ENCODE measurements at places on chromosomes 3 and 15. TPM values are rescaled to one million over a fixed set of nuclear protein-coding genes. Genes with fewer than 3 reads are reported as not detected.

DNA sequence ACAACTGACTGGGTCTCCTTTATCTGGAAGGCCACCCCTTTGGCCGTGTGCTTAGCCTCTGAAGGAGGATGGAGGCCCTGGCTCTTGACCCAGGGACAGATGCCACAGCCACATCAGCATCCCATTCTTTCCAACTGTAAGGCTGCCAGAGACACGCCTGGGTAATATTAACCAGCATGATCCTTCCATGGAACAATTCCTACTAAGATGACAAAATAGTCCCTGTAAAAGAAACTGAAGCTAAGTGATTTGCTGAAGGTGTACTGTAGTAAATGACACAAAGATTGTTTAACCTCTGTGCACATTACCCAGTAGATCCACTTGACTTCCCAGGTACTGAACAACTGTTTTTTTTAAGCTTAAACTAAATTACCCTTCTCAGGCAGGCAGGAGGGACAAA lies 352.7 kb downstream of the SLC9A9 start:
- DNase-seq: no peak

SLC27A2 gene
- 53.6 TPM for total RNA-seq

- DNase-seq: no peak
Measured at GRCh38 chr3:157961665-157962064, 144.6 kb downstream of the SHOX2 start.

DNA sequence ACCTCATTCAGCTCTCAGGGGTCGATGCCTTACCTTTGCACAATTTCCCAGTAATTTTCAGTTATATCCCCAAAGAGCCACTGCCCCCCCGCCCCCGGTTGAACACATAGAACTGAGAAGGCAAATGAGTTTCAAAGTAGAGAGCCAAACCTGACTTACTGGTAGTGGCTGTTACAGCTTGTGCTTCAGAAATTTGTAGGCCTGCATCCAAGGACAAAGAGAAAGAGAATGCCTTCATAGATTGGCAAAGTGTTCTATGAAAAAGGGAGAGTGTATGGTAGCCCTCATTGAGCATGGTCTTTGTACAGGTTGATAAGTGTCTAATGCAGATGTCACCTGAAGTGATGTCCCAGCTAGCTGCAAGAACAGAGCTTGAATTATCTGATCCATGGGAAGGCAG lies 13.9 kb downstream of the SEMA6D start:
- no peak for DNase-seq

CACNA1D gene
- 19.8 TPM for total RNA-seq

DNA sequence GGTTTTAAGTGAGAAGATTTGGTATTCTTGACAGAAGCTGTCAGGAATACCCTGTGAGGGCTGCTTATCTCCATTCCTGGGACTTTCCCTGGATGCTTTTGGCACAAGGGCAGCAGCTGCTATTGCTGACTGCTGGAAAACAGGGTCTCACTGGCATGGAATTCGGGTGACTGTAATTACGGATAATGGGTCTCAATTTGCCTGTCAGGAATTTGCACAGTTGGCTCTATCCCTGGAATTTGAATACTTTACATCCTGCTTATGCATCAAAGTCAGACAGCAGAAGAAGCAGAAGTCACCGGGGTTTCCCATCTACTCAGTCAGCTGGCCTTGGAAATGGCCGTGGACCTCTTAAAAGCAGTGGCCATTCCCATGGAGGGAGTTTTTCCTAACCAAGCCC lies 25.9 kb upstream of the AKAP13 start:
- DNase-seq: no peak

- DNase-seq: no peak
Measured at GRCh38 chr3:184937611-184938010, 125.6 kb downstream of the VPS8 start.

Measured in stomach (tissue), 19 donors.